ENCODE measurements at places on chromosomes 5 and 9. TPM values are rescaled to one million over a fixed set of nuclear protein-coding genes. Genes with fewer than 3 reads are reported as not detected.

LCN15 gene
- total RNA-seq: not detected

PAX5 gene
- not detected for total RNA-seq

UBAP2 gene
- 31.6 TPM for total RNA-seq

GRCh38 chr5:24899180-24899579, 254.4 kb upstream of the CDH10 start:
- no peak for DNase-seq

DNA sequence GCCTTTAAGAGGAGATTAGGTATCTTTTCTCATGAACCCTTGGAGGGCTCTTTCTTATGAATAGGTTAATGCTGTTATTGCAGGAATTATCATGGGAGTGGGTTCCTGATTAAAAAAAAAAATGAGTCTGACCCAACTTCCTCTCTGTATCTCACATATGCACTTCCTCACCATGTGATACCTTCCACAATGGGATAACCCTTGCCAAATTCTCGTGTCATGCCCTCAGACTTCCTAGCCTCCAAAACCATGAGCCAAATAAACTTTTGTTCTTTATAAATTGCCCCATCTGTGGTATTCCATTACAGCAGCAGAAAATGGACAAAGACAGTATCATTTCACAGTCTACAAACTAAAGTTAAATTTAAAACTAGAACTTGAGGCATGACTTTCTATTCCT, 1.0 kb downstream of the OR1B1 start:
- peak; percentile 10 for DNase-seq

DNA sequence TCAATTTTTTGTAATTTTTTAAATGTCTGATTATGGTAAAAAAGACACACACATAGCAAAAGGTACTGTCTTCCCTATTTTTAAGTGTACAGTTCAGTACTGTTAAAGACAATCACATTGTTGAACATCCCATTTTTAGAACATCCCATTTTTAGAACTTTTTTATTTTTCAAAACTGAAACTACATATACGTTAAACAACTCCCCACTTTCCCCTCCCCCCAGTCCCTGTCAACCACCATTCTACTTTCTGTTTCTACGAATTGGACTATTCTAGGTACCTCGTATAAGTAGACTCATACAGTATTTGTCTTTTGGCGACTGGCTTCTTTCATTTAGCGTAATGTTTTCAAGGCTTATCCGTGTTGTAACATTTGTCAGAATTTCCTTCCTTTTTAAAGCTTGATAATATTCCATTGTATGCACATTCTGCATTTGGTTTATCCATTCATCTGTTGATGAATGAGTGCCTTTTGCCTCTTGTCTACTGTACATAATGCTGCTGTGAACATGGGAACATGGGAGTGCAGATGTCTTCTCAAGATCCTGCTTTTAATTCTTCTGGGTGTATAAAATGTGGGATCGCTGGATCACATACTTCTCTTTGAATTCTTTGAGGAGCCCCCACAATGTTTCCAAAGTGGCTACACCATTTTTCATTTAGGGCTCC, 154.0 kb downstream of the PIK3R1 start:
- DNase-seq: no peak

GRCh38 chr9:79346350-79347020, 225.3 kb upstream of the TLE4 start:
- no peak for DNase-seq

DNA sequence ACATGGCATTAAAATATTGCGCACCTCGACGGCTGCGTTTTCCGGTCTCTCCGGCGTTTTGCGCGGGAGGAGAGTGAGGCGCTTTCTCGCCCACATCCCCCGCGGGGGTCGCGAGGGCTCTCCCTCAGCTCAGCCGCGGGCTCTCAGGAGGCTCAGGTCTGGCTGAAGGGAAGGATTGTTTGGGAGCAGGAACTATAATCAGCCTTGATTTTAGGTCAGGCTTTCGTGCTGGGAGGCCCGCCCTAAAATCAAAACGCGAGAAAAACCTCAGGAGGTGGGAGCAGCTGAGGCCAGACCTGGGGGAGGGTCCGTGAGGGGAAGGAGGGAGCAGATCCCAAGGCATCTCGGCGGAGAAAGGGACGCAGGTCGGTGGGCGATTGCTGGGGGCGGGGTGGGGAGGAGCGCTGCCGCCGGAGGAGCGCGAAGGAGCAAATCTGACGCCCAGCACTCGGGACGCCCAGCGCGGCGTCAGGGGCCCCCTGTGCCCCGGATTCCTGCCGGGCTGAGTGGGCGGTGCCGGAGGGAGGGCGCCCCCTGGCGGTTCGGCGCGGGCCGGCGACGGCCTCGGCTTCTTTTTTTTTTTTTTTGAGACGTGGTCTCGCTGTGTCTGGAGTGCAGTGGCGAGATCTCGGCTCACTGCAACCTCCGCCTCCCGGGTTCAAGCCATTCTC, 18.7 kb upstream of the RNF130 start:
- DNase-seq: no peak

DNA sequence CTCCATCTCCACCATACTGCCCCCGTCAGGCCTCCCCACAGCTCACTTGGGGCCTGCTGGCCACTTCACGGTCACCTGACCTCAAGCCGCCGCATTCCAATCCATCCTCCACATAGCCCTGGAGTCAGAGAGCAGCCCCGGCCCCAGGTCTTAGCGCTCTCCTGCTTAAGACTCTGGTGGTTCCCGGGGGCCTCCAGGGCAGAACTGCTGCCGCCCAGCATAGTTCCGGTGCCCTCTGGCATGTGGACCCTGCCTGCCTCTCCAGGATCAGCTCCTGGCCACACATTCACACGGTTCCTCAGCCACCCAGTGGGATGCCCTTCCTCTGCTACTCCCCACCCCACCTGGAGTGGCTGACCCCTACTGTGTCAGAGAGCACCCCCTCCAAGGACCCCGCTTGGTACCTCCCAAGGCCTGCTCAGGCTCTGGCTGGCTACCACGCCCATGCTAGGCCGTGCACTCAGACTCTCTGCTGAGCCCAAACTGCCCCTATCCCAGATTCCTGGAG, 8.7 kb downstream of the PHYKPL start:
- DNase-seq: no peak

GRCh38 chr5:90548069-90548593, 10.5 kb upstream of the ADGRV1 start:
- no peak for DNase-seq

- no peak for DNase-seq
Observed at GRCh38 chr5:66138637-66139317, 5.3 kb upstream of the SREK1 start.

DNA sequence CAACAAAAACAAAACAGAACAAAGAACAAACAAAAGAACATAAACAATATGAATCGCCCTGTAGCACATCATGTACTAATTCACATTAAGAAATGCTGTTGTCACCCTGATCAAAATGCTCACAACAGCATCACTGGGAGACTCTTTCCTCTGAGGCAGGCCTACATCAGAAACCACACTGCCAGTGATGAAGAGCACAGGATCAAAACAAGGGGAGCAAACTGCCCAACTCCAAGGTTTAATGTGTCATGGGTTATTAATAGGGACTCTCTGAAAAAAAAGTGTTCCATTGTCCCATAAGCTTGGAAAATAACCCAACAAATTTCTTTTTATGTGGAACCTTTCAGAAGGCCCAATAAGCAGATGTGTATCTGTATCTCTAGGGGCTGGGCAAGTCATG, 74.2 kb downstream of the PTPN3 start:
- DNase-seq: no peak

- no peak for DNase-seq
Observed at GRCh38 chr9:34568774-34569173, 20.8 kb downstream of the CNTFR start.

GRCh38 chr9:136331556-136332481, 4.5 kb downstream of the GPSM1 start:
- no peak for DNase-seq

- no peak for DNase-seq
Observed at GRCh38 chr5:179408611-179409010, 63.4 kb upstream of the ADAMTS2 start.

DNA sequence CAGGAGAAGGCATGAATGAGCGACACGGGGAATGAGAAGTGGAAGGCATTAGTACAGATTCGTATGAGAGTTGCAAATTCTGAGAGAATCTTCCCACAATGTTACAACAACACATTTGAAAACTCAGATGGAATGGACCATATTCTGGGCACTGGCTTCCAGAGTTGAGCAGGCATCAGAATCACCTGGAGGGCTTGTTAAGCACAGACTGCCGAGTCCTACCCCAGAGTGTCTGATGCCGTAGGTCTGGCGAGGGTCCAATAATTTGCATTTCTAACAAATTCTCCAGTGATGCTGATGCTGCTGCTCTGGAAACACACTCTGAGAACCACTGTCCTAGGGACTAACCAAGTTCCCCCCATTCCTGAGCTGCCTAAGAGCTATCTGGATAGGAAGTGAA, 2.9 kb upstream of the TLX3 start:
- no peak for DNase-seq

DNA sequence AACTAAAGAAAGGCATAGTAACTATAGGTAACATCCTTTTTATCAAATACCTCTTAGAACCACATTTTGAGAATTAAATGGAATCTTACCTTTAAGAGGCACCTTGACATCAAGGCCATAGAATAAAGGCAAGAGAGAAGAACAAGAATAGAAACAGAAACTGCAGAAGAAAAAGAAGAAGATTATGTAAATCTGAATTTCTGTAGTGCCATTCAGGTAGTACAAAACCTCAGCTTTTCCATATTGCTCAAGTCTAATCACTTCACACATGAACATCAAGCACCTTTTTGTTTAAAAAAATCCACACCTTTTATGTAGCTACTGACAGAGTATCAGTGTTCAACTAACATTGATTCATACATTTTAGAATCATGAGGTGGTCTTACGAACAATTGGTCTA, 91.8 kb upstream of the DPYSL3 start:
- DNase-seq: no peak

- no peak for DNase-seq
Observed at GRCh38 chr9:86798966-86799365, 148.3 kb downstream of the GAS1 start.

DNA sequence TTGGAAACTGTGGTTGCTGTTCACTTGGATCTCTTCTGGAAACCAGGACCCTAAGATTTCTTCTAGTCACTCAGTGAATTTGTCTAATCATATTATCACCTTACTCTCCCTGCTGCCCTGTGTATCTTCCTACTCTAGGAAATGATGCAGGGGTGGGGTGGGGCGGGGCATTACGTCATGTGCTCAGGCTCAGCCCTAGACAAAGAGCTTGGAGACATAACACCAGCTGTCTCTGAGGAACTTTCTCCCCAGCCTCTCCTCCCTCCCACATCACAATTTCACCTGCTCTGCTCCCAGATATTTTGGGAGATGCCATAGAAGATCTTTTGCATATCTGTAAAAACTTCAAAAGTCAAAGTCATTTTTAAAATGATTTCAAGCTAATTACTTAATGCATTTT, 470.4 kb downstream of the ZSWIM6 start:
- no peak for DNase-seq

GRCh38 chr5:73686912-73687311, 60.9 kb downstream of the ARHGEF28 start:
- no peak for DNase-seq

DNA sequence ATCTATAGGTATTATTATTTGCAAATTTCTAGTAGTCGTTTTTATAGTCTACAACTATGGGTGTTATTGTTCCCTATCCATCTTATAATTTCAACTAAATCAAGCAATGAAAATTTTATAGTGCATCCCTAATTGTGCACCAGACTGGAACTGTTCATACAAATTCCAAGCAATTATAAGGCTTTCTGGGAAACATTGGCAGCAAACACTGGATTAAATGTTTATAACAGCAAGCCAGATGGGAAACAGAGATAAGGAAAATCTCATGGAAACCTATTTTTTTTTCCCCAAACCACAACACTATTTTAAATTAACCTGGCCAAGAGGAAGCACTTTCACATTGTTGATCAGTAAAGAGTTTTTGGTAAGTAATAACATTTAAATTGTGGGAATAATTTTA, 524.3 kb downstream of the RASEF start:
- no peak for DNase-seq

Measured in glomerular endothelial cell (primary cell).